ENCODE measurements at places on chromosomes 12 and 14. TPM values are rescaled to one million over a fixed set of nuclear protein-coding genes. Genes with fewer than 3 reads are reported as not detected.

- H3K4me1 ChIP-seq: no peaks in the 10 kb centered on the region
- H3K27ac ChIP-seq: no peak overlapping the region
- H3K36me3 ChIP-seq: no peaks in the 10 kb centered on the region
- peaks cover 14% of the 10 kb centered on the region for H3K27me3 ChIP-seq
- H3K4me3 ChIP-seq: no peak overlapping the region
Observed at GRCh38 chr12:125687403-125687802, 622.2 kb downstream of the AACS start.

DNA sequence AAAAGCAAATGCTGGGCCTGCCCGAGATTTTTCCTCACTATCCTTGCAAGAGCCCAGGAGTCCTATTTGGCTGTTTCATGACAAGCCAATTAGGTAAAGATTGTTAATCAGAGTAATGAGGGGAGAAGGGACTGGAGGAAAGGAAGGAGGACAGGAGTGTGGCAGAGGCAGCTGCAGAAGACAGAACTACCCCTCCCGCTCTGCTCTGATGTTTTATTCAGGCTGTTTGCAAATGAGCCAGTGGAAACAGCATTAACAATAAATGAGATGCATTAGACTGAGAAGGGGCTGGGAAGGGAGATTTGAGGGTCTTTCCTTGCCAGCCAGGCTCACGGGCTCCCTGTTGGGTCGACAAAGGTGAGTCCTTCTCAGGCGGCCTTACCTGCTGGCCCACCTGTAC, 421.0 kb upstream of the CCDC196 start:
- no peaks in the 10 kb centered on the region for H3K4me1 ChIP-seq
- no peak overlapping the region for H3K4me3 ChIP-seq
- H3K27me3 ChIP-seq: no peaks in the 10 kb centered on the region
- no peaks in the 10 kb centered on the region for H3K36me3 ChIP-seq
- no peak overlapping the region for H3K27ac ChIP-seq
- DNase-seq: no peak

GRCh38 chr12:574475-575128, 88.6 kb downstream of the NINJ2 start:
- no peaks in the 10 kb centered on the region for H3K27me3 ChIP-seq
- H3K4me3 ChIP-seq: no peak overlapping the region
- no peaks in the 10 kb centered on the region for H3K36me3 ChIP-seq

DNA sequence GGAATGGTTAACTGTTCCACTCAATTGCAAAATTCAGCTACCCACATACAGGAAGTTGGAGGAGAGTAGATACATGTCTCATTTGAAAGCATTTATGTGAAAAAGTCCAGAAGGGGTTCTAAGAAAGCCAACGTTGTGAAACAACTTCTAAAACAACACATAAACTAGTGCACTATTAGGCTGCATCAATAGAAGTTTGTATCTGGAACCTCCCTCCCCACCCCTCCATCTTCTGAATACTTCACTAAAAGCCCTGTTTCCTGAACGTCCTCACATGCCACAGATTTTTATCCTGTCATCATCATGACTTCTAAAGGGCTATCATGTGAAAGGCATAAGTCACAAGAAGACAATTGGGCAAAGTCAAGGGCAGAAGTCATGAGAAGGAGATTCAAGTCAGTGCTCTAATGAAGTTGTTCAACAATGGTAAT, 5.5 kb downstream of the KRT79 start:
- DNase-seq: no peak
- H3K4me1 ChIP-seq: no peaks in the 10 kb centered on the region
- no peaks in the 10 kb centered on the region for H3K27me3 ChIP-seq
- no peak overlapping the region for H3K4me3 ChIP-seq
- no peak overlapping the region for H3K27ac ChIP-seq
- no peaks in the 10 kb centered on the region for H3K36me3 ChIP-seq

- H3K36me3 ChIP-seq: no peaks in the 10 kb centered on the region
- H3K27ac ChIP-seq: no peak overlapping the region
- H3K4me3 ChIP-seq: no peak overlapping the region
- H3K4me1 ChIP-seq: no peaks in the 10 kb centered on the region
- DNase-seq: no peak
Observed at GRCh38 chr14:103745424-103745823, 29.8 kb downstream of the ZFYVE21 start.

DNA sequence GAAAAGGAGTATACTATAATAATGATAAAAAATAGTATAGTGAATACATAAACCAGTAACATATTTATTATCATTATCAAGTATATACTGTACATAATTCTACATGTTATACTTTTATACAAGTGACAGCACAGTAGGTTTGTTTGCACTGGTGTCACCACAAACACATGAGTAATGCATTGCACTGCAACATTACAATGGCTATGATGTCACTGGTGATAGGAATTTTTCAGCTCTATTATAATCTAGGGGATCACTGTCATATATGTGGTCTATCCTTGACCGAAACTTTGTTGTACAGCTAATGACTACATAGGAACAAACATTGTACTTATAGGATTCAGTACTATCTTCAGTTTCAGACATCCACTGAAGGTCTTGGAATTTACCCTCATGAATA, 165.8 kb upstream of the SYT1 start:
- no peaks in the 10 kb centered on the region for H3K27me3 ChIP-seq
- H3K36me3 ChIP-seq: no peaks in the 10 kb centered on the region
- no peak overlapping the region for H3K27ac ChIP-seq
- no peak for DNase-seq

DNA sequence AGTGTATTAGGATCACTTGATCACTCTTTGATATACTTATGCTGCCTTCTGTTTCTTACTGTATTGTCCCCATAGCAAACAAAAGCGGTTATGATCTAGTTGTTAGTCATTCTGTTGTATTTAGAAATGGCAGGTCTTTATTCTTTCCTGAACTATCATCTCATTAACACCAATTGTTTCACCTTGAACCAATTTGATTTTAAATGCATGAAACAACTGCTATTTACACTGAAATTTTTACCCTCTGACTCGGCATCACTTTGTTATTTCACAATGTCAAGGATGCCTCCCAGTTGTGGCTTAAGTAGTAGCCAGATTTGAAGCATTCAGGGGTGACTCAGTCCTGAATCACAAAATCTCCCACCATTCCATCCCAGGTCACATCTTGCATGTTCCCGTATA, 303.5 kb downstream of the EGLN3 start:
- no peak overlapping the region for H3K4me3 ChIP-seq
- no peak overlapping the region for H3K27ac ChIP-seq
- no peak for DNase-seq

GRCh38 chr14:84432676-84433075, 1097.3 kb upstream of the FLRT2 start:
- H3K27me3 ChIP-seq: no peaks in the 10 kb centered on the region
- H3K36me3 ChIP-seq: no peaks in the 10 kb centered on the region
- no peak overlapping the region for H3K27ac ChIP-seq

DNA sequence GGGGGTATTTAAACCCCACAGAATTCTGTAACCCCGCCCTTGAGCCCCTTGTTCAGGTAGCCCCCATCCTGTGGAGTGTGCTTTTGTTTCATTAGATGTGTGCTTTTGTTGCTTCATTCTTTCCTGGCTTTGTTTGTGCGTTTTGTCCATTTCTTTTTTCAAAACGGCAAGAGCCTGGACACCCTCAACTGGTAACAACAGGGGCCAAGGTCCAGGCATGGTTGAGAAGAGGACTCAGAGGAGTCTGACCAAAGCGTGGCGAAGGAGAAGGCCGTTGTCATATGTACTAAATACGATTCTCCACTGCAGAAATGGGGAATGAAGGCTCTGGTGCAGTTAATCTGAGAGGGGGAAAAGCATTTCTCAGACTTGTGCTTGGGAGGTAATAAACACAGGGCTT, 46.0 kb upstream of the GNPNAT1 start:
- H3K27ac ChIP-seq: no peak overlapping the region
- H3K36me3 ChIP-seq: no peaks in the 10 kb centered on the region
- H3K4me3 ChIP-seq: no peak overlapping the region
- peaks cover 7% of the 10 kb centered on the region for H3K4me1 ChIP-seq
- no peak for DNase-seq

DNA sequence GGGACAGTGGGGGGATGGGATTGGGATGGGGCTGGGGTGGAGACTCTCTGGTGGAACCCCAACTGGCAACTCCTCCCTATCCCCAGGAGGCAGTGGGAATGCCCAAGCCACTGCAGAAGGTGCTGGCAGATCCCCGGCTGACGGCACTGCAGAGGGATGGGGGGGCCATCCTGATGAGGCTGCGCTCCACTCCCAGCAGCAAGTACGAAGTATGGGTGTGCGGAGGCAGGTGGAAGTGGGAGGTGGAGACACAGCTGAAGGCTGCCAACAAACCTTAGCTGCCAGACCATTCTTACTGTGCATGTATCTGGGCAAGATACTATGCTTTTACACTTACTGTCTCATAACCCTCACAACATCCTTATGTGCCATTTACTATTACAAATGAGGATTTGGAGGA, 8.2 kb downstream of the ARHGEF40 start:
- no peaks in the 10 kb centered on the region for H3K4me1 ChIP-seq
- DNase-seq: no peak
- H3K4me3 ChIP-seq: no peak overlapping the region
- no peak overlapping the region for H3K27ac ChIP-seq
- no peaks in the 10 kb centered on the region for H3K36me3 ChIP-seq
- no peaks in the 10 kb centered on the region for H3K27me3 ChIP-seq

The MANSC1 gene
- 14.0 TPM for total RNA-seq

The DHRS4L2 gene
- 15.2 TPM for total RNA-seq

The ZDHHC22 gene
- total RNA-seq: 0.04 TPM

All from hepatocyte (in vitro differentiated cells).